ENCODE measurements at places on chromosomes 13 and 19. TPM values are rescaled to one million over a fixed set of nuclear protein-coding genes. Genes with fewer than 3 reads are reported as not detected.

Gene ZNF763
- polyA plus RNA-seq = 13.4 TPM

Gene NLRP5
- not detected for polyA plus RNA-seq

Gene TGFBR3L
- 0.42 TPM for polyA plus RNA-seq

Gene LRRC25
- polyA plus RNA-seq = 0.52 TPM

Gene RPS28
- polyA plus RNA-seq = 354 TPM

Gene ZNF582
- polyA plus RNA-seq = 14.8 TPM

Gene DMWD
- 36.6 TPM for polyA plus RNA-seq

Gene LILRB3
- 0.76 TPM for polyA plus RNA-seq

Gene TEX29
- 0.35 TPM for polyA plus RNA-seq

Gene GSX1
- not detected for polyA plus RNA-seq

Gene SYNGR4
- not detected for polyA plus RNA-seq

Gene HTR2A
- 1.0 TPM for polyA plus RNA-seq

Gene DPRX
- polyA plus RNA-seq = not detected

Gene MAP2K7
- 26.9 TPM for polyA plus RNA-seq

Gene TSKS
- polyA plus RNA-seq = 0.08 TPM

Gene FPR2
- polyA plus RNA-seq = 0.15 TPM

Gene CEACAM8
- polyA plus RNA-seq = 0.22 TPM

Gene KLC3
- polyA plus RNA-seq = 1.7 TPM

Gene ZNF558
- polyA plus RNA-seq = 49.0 TPM

Gene ADGRE3
- polyA plus RNA-seq = not detected

Gene CBLC
- 5.3 TPM for polyA plus RNA-seq

Gene FBXW9
- 10.4 TPM for polyA plus RNA-seq

Gene KRTDAP
- 0.52 TPM for polyA plus RNA-seq

Gene CEACAM6
- not detected for polyA plus RNA-seq

Gene ARL11
- 0.70 TPM for polyA plus RNA-seq

Gene HAUS8
- polyA plus RNA-seq = 18.3 TPM

Gene DIAPH3
- polyA plus RNA-seq = 16.9 TPM

Gene CYP2F1
- 0.28 TPM for polyA plus RNA-seq

Gene F7
- 4.3 TPM for polyA plus RNA-seq

Gene GPR18
- 0.28 TPM for polyA plus RNA-seq

Gene OR7D2
- polyA plus RNA-seq = 0.10 TPM

Gene HSD17B14
- 27.4 TPM for polyA plus RNA-seq

Gene PABPC3
- polyA plus RNA-seq = 1.7 TPM

Gene FFAR2
- polyA plus RNA-seq = 0.78 TPM

Gene B3GNT8
- 3.0 TPM for polyA plus RNA-seq

Gene OR2Z1
- polyA plus RNA-seq = not detected

Gene ELSPBP1
- polyA plus RNA-seq = 0.25 TPM

Gene TMC4
- polyA plus RNA-seq = 32.3 TPM

All from left kidney (tissue), 8 donors.